ENCODE measurements at places on chromosomes 2 and 18.

GRCh38 chr2:119438128-119438656 lies 6.5 kb downstream of the TMEM37 start:
- DNase-seq: no peak

- no peak for DNase-seq
These were observed 63.5 kb upstream of the RPE start for GRCh38 chr2:209938906-209939305.

DNA sequence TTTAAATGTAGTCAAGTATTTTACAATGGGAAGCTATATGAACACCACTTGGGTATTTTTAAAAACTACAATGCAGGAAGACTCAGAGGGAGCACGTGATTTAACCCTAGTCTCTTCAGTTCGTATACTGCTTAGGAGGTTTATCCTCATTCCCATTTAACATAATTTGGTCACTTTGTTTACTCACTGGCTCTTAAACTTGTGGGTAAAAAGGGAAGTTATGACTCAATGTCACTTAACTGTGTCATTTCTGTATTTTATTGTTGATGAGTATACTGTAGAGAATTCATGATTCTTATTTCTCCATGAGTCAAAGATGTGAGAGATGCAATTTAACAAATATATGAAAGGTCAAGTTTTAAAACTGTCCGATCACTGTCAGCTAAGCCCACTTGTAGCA lies 48.2 kb downstream of the SLC66A3 start:
- peak; percentile 60 for DNase-seq

DNA sequence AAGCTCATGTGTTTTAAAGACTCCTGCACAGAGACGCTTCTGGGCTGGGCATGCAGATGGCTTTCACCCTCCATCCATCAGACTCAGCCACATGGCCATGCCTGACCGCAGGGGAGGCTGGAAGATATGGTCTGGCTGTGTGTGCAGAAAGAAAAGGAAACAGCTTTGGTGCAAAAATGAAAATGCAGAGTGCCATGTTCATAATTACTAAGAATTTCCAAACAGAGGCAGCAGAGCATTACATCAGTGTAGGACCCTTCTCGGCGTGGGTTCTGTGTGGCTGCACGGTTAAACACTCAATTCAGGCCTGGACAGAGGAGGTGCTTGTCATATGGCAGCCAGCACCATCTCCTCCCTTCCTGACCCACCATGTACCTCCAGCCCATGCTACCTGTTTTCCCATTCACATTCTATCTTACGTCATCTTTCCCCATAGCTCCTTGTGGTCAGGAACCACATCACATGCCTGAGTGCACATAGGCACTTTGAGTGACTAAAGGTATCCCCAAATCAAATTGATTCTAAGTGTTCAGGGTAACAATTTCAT lies 200.3 kb upstream of the ID2 start:
- DNase-seq: no peak

DNA sequence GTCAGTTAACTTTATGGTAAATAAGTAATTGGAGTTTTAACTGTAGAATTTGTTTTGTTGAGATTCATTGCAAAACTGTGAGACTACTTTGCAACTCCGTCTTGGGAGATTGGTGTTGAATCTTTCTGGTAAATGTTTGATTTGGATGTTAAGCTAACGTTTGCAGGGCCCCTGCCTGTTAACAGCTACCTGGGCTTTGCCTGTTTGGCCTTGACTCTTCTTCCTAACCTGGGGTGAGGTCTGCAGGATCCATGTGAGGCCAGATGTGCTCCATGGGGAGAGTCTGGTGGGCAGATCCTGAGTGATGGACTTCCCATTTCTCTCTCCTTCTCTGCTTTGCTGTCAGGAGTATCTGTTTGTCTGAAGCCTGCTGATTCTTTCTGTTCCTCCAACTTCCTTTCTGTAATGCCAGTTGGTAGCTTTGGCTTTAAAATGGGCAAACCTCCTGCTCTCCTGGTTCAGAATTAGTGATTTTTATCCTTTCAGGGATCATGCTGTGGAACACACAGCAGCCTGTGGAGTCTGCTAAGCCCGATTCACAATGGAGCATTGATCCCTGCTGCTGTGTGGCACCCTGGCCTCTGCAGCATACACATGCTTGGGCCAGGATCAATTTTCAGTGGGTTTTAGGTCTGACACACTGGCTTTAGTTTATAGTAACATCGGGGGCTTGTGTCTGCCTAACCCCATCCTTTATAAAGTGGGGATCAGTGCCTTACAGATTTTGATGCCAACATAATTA lies 36.3 kb downstream of the PTPRM start:
- DNase-seq: no peak

DNA sequence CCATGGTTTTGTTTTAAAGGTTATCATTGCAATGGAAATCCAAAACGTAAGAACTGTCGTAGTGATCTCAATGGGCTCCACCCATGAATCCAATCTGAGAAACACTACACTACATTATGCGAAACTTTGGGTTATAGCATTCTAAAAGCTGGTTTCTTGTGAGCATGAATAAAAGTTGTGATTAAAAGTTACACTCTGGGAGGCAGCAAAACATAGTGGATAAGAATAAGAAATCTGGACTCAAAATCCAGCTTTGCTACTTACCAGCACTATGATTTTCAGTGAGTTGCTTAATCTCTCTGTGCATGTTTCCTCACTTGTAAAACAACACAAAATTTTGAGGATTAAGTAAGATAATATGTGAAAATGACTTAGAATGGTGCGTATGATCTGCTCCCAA lies 25.7 kb upstream of the THOC1 start:
- peak; percentile 45 for DNase-seq

GRCh38 chr18:11498821-11499220 lies 110.6 kb upstream of the SLC35G4 start:
- DNase-seq: no peak

DNA sequence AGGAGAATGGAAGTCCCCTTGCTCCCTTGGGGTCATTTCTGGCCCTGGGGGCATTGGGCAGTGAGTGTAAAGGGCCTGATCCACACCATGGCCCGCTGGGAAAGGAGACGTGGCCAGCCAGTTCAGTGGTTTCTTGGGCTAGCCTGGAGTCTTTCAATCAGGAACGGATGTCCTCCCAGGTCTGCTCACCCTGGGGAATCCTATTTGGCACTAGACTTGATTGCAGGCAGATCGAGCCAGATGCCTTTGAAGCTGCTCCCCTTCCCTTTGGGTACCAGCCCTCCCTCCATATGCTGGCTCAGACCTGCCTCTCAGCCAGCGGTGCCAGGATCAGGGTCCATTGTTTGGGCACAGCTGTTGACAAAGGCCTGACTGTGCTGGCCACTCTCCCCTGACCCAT lies 11.0 kb downstream of the FBLN7 start:
- no peak for DNase-seq

DNA sequence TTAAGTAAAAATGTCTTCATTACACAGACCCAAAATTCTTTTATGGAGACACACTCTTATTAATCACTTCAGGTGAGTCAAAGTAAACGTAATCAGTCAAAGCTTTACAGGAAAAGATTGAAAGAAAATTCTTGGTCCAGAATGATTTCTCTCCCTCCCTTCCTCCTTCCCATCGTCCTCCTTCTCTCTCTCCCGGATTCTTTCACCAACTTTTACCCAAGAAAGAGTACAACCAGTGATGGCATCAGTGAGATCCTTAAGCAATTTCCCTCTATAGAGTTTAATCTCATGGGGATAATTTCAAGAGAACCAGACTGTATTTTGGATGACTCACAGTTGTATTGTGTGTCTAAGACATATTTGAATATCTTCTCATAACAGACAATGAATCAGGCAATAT lies 258.1 kb downstream of the ALK start:
- peak; percentile 35 for DNase-seq

GRCh38 chr2:207155516-207156444 lies 10.0 kb downstream of the KLF7 start:
- no peak for DNase-seq

Data from AG20443 (cell line).